ENCODE measurements at places on chromosomes 11 and 22.

- no peak for DNase-seq
These were observed 382.6 kb downstream of the INSC start for GRCh38 chr11:15497366-15497765.

- DNase-seq = no peak
These were observed 24.6 kb downstream of the PPIL2 start for GRCh38 chr22:21690401-21690801.

GRCh38 chr11:73380331-73380730, 4.1 kb downstream of the RELT start:
- no peak for DNase-seq

DNA sequence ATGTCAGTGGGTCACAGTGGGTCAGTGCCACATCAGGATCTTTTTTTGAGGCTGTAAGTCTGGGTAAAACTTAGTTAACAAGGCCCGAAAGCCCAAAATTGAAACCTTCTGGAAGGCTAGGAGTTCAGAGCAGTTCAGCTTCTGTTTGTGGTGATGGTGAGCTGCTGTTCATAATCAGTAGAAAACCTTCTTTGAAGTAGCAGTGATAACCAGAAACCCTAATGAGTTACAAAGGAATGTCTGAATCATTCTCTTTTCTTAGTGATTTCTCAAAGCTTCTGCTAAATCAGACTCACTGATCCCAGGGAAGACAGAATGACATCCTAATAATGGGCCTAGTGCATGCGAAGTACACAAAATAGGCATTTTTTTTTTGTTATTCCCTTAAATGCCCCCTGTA, 124.7 kb downstream of the PARVA start:
- no peak for DNase-seq

GRCh38 chr22:23192133-23192532, 11.8 kb downstream of the BCR start:
- peak; percentile 89 for DNase-seq

- DNase-seq = no peak
These were observed 38.2 kb downstream of the PITPNB start for GRCh38 chr22:27880778-27881394.

GRCh38 chr11:77049026-77049425, 14.8 kb downstream of the B3GNT6 start:
- no peak for DNase-seq

DNA sequence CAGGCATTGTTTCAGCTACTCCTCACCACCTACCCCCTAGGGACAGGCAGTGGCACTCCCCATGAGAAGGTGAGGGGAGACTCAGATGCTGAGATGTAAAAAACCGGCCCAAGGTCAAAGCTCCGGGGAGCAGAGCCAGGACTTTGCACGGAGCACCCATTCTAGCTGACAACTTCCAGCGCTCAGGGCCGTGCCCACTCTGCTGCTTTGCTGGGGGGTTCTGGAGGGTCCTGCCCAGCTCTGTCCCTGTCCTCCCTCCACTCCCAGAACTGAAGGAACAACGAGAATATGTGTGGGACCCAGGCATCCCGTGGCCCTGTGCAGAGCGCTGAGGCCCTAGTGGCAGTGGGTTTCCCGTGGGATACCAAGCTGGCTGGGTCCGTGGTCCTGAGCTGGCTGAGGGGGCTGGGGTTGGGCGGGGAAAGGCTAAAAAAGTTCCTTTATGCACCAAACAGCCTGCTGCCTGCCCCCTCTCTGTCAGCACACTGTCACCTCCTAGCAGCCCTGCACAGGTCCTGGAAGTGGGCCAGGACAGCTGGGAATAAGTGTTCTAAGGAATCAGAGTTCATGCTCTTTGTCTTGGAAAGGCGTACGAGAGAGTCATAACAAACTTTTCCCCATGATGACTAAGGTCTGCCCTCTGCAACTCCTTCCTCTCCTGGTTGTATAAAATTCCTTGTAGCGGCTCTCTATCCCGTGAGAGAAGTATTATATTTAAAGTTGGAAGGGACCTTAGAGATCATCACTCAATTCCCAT, 1.9 kb downstream of the MS4A10 start:
- no peak for DNase-seq

DNA sequence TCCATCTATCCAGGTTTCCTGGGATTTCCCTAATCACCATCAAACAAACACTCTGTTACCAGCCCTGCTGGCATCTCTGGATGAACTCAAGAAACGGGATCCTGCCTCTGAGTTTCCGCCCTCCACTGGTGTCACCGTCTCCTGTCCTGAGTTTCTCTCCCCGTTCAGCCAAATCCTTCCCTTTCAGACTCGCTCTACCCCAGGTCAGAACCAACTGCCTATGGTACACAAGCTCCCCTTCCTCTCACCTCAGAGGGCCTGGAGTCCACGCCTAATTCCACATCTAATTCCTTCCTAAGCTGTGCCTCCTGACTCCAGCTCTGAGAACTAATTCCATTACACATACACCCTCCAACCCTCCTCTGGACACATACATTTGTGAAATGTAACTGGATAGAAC, 96.1 kb downstream of the SHANK2 start:
- no peak for DNase-seq

- DNase-seq = peak; percentile 37
These were observed at the start of gene FAM83F for GRCh38 chr22:39994566-39995392. Gene FAM83F (plus strand): TSS chr22:39994954. CDS start chr22:39995043, 89 bp downstream.

- DNase-seq = no peak
These were observed 69.3 kb downstream of the CEP164 start for GRCh38 chr11:117396970-117397369.

DNA sequence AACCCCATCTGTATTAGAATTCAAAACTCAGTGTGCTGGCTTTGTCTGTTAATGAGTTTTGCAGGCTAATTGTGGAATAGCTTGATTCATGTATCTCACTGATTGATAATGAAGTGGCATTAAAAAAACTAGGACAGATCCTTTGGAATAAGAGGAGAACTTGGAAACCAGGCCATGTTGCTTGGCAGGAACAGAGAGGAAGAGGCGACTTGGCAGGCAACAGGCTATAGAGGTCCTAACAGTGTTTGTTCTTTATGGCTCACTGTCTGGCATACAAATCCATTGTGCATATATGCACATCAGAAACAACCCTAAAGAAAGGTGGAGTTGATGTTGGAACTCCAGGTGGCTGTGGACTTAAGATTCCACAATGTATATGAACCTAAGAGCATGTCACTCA, 17.4 kb upstream of the OR9I1 start:
- DNase-seq = no peak

- DNase-seq = no peak
These were observed 210.7 kb downstream of the METTL15 start for GRCh38 chr11:28318871-28319270.

- peak; percentile 28 for DNase-seq
These were observed 961.8 kb upstream of the CCDC90B start for GRCh38 chr11:84247926-84248325.

DNA sequence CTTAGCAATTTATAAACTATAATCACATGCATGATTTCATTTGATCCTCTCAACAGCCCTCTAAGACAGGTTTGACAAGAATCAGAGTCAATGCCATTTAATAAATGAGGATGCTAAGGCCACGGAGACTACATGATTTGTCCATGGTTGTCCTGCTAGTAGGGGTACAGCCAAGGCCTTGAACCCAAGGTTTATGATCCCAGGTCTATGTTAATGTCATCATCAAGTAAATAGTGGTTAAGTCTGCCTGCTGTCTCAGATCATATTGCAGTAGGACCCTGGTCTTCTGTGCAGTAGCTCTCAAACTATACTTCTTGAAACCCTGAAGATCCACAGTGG, 17.7 kb upstream of the SYTL2 start:
- DNase-seq = no peak

DNA sequence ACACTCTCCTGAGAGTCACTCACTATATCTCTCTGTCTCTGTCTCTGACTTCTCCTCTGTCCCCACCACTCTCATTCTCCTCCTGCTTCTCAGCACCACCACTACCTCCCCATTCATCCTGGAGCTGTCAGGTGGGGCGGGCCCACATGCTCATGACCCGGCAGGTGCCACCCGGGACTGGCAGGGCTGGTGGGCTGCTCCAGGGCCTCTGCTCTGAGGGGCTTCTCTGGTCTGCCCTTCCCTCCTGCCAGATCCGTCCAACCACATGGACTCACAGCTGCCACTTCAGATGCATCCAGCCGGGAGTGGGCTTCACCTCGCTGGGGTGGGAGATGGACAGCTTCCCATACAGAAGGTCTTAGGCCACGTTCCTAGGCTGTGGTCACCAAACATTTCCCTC, 4.8 kb upstream of the EMID1 start:
- DNase-seq = no peak

- DNase-seq = no peak
These were observed 17.4 kb downstream of the OR4D9 start for GRCh38 chr11:59528711-59529110.

DNA sequence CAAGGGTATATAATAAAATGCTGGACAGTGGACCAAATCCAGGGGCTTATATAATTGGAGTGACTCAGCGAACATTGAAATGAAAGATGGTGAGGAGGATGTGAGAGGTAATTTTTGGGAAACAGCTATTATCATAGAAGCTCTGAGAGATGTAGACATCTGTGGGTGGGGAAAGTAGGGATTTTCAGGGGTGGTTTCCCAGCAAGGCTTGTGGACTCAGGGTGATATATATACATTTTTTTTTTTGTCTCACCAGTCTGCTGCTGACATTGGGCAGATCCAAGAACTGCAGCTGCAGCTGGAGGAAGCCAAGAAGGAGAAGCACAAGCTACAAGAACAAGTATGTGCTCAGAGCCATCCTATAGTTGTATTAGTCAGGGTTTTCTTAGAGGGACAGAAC, 208.1 kb downstream of the MYO18B start:
- no peak for DNase-seq

DNA sequence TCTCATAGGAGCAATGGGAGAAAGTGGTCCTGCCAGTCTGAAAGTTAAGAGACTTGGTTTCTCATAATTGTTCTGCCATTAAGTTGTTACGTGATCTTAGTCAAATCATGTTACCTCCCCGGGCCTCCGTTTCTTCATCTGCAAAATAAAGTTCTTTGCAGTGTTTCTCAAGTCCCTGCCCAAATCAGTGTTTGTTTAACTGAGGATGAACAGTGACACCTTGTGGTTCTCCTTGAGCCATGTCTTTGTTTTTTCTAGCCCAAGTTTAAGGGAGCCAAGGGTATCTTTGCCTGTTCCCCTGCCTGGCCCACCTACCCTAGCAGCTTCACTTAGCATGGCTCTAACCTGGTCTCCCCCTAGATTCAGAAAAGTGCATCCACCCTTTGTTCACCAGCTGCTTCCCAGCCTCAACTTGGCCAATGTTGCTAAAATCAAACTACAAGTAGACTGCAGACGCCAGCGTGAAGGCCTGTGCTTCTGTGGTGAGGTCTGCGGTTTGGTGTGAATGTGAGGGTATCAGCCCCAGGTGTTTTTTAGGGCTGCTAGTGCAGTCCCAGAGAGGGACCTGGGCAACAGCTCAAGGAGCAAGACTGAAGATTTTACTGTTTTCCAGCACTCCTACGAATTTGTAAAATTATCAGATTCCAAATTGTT, 35.5 kb downstream of the FZD4 start:
- DNase-seq = no peak

DNA sequence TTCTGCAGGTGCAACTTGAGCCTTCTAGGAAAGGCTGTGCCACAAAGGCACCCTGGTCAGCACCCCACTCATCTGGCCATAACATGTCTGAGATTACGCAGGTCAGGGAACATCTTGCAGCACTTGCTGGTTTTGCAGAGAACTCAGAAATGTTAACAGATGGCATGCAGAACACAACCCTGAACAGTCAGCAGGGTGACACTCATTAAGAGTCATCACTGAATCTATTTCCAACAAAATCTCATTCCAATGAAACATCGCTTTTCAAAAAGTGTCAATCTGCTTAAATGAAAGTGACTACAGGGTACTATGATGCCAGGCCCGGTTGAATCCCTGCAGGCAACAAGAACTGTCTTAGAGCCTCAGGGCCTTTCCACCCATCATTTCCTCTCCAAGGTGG, 369.8 kb upstream of the CCDC90B start:
- no peak for DNase-seq

- no peak for DNase-seq
These were observed 54.9 kb downstream of the ME3 start for GRCh38 chr11:86617502-86617901.

- DNase-seq = no peak
These were observed 9.0 kb downstream of the PATZ1 start for GRCh38 chr22:31337178-31337577.

GRCh38 chr22:33476716-33477115, 418.5 kb upstream of the SYN3 start:
- DNase-seq = no peak

GRCh38 chr11:82683029-82683428, 50.6 kb downstream of the FAM181B start:
- no peak for DNase-seq

DNA sequence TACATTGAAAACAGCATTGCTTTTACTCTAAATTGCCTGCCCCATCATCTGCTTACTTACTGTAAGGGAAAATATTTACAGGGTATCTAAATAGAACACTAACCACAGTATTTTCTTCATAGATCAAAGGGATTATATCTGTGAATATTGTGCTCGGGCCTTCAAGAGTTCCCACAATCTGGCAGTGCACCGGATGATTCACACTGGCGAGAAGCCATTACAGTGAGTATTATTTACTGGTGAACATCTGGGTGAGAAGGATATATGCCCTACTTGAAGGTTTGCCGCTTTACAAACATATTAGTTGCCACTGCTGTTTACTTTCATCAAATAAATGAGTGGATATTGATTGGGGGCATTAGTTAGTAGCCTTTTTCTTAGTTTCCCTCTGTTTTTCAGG, 5.9 kb upstream of the CNTF start:
- DNase-seq = no peak

GRCh38 chr22:45319324-45319685, 9.6 kb downstream of the FAM118A start:
- no peak for DNase-seq

DNA sequence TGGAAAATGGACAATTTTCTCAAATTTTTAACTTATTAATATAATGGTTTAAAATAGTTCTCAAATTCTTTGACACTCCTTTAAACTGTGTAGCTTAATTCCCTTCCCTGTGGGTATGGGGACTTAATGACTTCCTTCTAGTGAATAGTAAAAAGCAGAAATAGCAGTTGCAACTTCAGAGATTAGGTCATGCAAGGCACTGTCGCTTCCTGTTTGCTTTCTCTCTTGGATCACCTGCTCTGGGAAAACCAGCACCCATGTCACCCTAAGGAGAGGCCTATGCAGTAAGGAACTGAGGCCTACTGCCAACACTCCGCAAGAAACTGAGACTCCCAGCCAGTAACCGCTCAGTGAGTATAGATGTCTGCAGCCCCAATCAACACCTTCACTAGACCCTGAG, 5.5 kb upstream of the PANX3 start:
- no peak for DNase-seq

DNA sequence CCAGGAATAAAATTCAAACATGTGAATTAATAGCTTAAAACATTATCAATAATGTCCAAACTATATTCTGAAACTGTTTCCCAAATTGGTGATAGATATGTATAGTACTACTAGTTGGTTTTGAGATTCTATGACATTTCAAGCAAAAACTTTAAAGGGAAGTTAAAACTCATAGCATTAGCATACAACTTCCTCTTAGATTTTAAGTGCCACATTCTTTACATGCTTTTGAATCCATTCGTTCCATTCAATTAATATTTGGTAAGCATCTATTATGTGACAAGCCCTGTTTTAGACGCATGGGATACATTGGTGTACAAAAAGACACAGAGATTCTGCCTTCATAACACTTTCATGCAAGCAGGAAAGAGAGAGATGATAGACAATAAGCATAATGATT, 8.9 kb downstream of the PATL1 start:
- no peak for DNase-seq
